Fibroblast of mammary gland (primary cell): ENCODE measurements at places on chromosomes 11 and 22.

DNA sequence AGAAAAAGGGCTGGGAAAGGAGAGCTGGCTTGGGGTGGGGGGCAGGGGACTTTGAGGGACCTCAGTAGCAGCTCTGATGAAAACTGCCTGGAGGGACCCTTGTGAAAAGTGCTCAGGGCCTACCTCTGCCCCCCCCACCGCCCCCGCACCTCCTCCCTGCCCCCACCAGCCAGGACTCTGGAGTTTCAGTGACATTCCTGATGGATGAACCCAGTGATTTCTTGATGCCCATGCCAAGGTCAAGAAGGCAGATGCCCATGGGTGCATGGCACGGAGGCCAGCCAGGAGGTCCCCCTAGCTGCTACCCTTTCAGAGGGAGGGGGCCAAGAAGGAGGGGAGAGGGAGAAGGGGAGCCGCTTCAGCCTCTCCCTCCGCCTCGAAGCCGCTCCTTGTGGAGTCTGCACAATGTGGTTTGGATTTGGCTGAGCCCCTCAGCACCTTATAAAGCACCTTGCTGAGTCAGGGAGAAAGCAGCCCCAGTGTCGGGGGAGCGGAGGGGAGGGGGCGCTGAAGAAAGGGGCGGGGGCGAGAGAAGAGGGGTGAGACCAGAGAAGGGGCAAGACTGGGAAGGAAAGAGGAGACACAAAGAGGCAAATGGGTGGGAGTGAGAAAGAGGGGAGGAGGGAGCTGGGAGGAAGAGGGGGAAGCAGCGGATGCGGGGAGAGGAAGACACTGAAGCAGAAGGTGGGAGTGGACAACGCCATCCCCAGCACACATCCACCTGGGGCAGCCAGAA, 2.1 kb upstream of the CLCF1 start:
- DNase-seq, result no peak

DNA sequence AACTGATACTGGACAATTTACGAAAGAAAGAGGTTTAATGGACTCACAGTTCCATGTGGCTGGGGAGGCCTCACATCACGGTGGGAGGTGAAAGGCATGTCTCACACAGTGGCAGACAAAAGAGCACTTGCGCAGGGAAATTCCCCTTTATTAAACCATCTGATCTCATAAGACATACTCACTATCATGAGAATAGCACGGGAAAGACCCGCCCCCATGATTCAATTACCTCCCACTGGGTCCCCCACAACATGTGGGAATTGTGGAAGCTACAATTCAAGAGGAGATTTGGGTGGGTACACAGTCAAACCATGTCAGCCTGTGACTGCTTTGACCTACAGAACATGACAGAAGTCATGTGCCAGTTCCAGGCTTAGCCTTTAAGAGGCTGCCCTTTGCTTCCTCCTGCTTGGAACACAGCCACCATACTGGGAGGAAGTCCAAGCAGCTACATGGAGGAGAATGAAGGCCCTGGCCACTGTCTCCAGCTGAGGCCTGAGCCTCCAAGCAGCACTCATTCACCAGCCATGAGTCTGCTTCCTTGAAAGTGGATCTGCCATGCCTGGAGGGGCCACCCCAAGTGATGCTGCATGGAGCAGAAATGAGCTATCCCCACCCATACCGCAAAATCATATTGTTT, 10.9 kb upstream of the GAL start:
- peak; percentile 72 for DNase-seq

DNA sequence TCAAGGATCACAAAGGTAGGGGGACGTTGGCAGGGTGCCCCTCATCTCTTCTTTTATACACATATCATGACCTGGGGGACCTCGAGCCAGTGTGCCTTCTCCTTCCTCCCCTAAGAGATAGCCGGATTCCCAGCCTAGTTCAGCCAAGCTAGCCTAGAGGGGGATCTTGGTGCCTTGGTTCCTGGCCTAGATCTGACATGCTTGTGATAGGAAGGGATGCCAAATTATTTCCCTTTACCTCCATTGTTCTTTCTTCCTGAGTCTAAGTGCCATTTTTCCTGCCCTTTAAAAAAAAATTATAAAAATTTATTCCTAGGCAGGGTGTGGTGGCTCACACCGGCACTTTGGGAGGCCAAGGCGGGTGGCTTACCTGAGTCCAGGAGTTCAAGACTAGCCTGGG, 7.0 kb upstream of the HINFP start:
- DNase-seq, result no peak

- DNase-seq, result peak; percentile 97
These were observed 87.0 kb upstream of the THY1 start for GRCh38 chr11:119509969-119510401.

- DNase-seq, result no peak
These were observed 712.3 kb downstream of the METTL15 start for GRCh38 chr11:28820296-28820989.

GRCh38 chr11:66112601-66113499, 42.8 kb downstream of the PACS1 start:
- DNase-seq, result peak; percentile 93

DNA sequence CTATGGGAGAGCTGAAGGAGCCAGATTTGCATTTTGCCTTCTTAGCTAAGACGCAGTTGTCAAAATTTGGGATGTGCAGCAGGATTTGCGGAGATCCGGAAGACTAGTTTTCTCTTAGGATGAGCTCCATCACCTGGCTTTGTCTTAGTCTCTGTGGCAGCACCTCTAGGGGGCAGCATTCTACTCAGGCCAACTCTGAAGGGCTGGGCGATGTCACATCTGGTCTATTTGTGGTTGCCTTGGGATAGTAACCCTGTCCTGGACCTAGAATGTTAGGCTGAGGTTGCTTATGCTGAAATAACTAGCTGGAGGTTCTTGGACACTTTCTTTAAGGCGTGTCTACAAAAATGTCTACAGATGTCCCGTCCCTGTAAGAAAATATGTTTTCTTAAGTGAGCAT, 116.2 kb downstream of the FAT3 start:
- DNase-seq, result peak; percentile 42

GRCh38 chr11:78147807-78148206, 8.4 kb upstream of the ALG8 start:
- no peak for DNase-seq

DNA sequence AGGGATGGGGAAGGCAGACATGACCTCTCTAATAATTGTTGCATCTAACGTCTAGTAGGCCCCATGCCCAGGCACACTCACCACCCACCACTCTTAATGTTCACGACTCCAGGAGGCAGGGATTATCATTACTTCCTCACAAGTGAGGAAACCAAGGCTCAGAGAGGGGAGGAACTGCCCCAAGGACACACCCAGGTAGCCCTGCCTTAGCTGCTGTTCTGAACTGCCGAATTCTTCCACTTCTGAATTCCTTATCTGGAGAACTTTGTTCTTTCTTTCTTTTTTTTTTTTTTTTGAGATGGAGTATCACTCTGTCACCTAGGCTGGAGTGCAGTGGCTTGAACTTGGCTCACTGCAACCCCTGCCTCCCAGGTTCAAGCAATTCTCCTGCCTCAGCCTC, 16.7 kb downstream of the SLCO2B1 start:
- no peak for DNase-seq

DNA sequence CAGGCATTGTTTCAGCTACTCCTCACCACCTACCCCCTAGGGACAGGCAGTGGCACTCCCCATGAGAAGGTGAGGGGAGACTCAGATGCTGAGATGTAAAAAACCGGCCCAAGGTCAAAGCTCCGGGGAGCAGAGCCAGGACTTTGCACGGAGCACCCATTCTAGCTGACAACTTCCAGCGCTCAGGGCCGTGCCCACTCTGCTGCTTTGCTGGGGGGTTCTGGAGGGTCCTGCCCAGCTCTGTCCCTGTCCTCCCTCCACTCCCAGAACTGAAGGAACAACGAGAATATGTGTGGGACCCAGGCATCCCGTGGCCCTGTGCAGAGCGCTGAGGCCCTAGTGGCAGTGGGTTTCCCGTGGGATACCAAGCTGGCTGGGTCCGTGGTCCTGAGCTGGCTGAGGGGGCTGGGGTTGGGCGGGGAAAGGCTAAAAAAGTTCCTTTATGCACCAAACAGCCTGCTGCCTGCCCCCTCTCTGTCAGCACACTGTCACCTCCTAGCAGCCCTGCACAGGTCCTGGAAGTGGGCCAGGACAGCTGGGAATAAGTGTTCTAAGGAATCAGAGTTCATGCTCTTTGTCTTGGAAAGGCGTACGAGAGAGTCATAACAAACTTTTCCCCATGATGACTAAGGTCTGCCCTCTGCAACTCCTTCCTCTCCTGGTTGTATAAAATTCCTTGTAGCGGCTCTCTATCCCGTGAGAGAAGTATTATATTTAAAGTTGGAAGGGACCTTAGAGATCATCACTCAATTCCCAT, 1.9 kb downstream of the MS4A10 start:
- DNase-seq, result peak; percentile 92

DNA sequence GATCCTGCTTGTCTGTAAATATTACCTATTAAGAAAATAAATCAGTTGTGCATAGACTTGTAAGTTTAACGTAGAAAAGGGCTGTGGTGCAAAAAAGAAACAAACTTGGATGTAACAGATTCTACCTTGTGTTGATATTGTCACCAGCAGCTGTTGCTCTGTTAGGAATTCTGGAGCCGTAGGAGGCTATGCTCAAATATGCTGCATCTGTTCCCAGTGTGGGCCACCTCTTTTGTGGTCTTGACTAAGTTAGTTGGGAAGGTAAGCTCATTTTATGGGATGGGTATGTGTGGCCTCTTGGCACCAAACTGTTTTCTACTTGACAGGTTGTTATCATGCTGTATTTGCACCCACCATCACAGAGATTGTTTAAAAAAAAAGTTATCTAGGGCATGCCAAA, 29.4 kb upstream of the RAG2 start:
- no peak for DNase-seq

GRCh38 chr11:61654397-61654829, 25.8 kb upstream of the DAGLA start:
- no peak for DNase-seq

DNA sequence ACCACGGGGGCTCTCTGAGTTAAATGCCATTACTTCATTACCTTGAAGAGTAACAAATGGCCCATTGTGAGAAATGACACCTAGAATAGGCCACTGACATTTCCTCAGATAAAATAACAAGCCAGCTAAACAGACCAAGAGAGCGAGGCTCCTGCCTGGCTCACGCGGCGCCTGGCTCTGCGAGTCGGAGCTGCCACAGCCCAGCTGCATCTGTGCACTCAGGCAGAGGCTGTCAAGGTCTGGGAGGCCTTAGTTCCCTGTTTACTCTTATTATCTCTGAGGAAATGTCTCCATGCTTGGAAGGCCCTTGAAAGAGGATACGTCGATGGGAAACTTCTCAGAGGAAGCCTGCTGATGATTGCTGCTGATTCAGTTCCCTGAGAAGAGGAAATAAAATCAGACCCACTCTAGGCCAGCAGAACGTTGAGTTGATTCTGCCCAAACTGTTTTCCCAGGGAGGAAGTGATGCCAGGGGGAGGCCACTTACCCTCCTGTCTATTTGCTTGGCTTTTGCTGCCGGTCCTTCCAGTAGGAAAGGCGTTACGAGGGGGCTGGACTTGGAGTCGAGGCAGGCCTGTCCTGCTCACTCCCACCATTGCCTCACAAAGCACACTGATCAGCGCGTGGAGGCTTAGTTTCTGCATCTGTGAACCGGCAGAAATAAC, 208.8 kb downstream of the TBC1D22A start:
- no peak for DNase-seq

DNA sequence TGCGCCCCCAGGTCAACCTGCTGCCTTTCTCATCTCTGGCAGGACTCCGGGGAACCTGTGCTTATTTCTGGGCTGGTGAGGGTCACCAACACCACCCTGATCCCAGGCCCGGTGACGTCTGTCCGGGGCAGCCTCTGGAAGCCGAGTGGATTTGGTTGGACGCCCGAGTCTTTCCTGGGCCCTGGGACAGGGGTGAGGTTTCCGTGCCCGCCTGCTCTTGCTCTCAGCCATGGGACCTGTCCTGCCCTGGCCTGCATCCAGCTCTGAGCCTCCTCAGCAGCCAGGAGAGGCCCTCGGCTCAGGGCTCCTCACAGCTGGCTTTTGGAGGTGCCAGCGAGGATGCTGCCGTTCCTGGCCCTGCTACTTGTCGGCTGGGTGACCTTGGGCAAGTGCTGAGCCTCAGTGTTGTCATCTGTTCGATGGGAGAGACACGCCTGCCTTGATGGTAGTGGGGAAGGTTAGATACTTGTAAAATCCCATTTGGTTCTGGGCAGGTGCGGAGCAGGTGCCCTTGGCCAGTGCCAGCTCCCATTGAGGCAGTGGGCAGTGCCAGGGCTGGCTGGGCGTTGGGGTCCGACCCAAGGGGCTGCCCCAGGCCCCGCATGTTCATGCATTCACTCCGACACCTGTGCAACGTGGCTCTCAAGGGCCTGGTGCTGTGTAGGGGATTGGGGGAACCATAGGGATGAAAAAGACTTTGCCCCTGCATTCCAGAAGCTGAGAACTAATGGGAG, 58.9 kb upstream of the THY1 start:
- DNase-seq, result no peak

DNA sequence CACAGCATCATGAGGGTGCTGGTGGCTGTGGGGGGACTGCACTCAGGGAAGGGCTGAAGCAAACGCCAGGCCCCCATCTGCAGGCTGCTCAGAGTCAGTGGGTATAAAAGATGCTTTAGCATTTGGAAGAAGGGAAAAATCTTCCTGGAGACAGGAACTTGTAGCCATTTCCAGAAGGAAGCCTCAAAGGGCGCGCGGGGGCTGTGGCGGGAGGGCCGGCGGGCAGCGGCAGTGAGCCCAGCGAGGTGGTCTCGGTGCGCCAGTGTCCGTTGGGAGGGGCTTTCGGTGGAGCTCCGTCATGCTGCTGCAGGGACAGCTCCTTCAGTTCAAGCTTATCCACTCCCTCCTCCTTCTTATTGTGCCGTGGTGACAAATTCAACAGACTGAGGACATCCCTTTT, 63.0 kb upstream of the PITPNB start:
- no peak for DNase-seq

DNA sequence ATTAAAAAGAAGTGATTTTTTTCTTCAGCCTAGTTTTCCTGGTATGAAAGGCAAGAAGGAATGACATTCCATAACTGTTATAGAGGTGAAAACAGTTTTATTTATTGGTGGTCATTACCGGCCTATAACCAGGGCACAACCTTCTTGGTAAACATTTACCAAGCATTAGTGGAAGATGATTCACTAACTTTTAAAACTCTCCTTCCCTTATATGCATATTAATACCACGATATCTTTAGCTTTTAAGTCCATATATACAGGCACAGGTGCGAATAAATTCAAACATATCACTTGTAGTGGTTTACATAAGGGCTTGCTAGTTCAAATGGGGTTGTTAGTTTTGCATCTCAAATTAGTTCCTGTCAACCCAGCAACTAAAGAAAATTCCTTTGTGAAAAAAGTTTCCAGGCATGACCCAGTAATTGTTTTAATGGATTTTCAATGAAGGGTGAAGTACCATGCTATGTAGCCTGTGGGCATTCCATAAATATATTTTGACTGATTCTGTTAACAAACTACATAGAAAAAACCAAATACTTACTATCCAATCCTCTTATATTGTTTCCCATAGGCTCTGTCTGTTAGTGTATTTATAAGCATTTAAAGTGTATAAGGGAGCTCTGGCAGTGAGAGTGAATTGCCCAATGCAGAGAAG, 30.6 kb upstream of the ROBO3 start:
- no peak for DNase-seq

GRCh38 chr11:107655602-107656001, 56.3 kb downstream of the SLN start:
- DNase-seq, result no peak

GRCh38 chr22:45717789-45718188, 46.2 kb downstream of the ATXN10 start:
- DNase-seq, result peak; percentile 73

- DNase-seq, result no peak
These were observed 17.8 kb upstream of the PIM3 start for GRCh38 chr22:49942565-49943404.

- no peak for DNase-seq
These were observed 3.9 kb downstream of the OR51B4 start for GRCh38 chr11:5297721-5298323.

- no peak for DNase-seq
These were observed 11.7 kb upstream of the TMEM191C start for GRCh38 chr22:21455334-21456089.
